ENCODE measurements at places on chromosomes 5 and 9. TPM values are rescaled to one million over a fixed set of nuclear protein-coding genes. Genes with fewer than 3 reads are reported as not detected.

The THBS4 gene
- 2.9 TPM for total RNA-seq

The PCDHGA12 gene
- total RNA-seq = 3.6 TPM

GRCh38 chr9:105357937-105358336 is 89.9 kb upstream of the FSD1L start:
- DNase-seq = no peak

DNA sequence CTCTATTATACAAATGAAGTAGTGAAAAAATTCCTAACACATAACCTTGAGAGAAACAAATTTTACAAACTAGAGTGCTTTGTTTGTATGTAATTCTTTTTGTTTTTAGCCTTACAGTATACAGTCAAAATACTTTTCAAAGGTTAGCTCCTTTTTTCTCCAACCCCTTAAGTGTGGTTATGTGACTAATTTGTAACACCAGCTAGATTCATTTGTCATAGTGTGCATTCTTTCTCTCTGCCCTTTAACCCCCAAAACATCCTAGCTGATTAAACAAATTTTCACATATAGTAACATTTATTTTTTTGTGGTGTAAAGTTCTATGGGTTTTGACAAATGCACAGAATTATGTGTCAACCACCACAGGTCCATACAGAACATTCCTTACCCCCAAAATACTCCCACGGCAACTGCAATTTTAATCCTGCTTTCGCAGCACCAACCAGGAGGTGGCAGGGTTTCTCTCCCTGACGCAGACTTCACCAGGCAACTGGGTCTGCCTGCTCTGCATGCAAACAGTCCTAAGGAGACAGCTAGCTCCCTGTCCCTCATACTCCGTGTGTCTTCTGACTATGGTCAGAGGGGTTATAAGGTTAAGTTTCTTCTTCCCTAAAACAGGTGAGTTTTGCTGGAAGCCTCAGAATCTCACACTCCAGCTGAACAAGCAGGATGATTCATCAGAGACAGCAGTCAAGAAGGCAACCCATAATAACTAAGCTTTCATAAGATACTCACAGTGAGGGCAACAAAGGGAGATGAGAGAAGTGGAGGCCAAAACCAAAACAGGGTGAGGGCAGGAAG is 44.5 kb upstream of the NR5A1 start:
- DNase-seq = no peak

DNA sequence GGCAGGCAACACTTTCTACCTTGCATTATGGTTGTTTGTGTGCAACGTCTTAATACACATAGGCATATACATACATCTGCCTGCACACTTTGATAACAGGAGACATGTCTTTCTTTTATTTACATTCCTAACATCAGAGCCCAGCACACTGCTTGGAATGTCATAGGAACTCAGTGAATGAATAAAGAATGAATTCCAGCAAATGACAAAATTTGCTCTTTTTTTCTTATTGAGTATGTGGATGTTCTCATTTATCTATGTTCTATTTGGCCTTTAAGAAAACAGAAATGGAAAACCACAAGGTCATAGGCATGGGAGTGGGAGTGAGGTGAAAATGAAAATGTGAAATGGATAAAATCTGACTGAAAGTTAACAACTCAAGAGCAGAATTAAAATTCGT is 36.3 kb upstream of the PALM2AKAP2 start:
- DNase-seq = no peak

- no peak for DNase-seq
These were observed 526.4 kb downstream of the CTNND2 start for GRCh38 chr5:11377896-11378295.

DNA sequence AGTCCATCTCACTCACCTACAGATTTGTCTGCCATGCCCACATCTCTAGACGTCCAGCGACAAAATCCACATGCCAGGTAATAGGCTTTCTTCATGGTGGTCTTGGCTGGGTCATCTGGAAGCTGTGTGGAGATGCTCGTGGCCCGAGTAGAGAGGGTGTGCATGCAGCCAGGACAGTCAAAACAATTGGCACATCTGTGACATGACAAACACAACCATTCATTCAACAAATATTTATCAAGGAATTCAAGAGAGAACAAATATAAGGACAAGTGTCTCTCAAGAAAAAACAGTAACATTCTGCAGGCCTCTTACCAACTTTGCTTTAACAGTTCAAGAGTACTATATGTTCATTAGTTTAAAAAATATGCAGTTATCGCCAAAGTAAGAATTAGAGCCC is 5.4 kb downstream of the DCTN4 start:
- no peak for DNase-seq

DNA sequence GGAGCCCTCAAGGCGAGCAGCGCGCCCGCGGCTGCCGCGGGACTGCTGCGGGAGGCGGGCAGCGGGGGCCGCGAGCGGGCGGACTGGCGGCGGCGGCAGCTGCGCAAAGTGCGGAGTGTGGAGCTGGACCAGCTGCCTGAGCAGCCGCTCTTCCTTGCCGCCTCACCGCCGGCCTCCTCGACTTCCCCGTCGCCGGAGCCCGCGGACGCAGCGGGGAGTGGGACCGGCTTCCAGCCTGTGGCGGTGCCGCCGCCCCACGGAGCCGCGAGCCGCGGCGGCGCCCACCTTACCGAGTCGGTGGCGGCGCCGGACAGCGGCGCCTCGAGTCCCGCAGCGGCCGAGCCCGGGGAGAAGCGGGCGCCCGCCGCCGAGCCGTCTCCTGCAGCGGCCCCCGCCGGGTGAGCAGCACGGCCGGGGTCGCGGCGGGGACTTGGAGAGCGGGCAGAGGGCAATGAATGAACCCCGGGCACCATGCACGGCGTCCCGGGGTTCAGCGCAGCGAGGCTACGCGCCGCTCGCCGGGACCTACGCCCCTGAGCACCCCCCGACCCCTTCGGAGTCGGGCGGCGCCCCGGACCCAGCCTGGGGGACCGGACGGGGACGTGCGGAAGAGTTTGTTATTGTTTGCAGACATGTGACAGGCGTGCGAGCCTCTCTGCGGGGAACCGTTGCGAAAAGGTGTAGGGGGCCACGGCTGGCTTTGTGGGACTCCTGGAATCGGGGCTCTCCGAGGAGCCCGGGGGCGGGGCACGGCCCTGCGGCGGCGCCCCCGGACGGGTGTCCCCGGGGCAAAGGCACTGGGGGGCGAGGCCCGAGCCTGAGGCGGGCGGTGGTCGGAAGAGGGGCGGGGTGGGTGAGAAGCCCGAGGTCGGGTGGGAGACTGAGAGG is 553 bp downstream of the MAP3K1 start:
- no peak for DNase-seq

The SPINK5 gene
- total RNA-seq = 5.6 TPM
